Erythroblast (primary cell): ENCODE measurements at places on chromosomes 6 and 20.

GRCh38 chr20:53750827-53751619 is 157.4 kb upstream of the ZNF217 start:
- DNase-seq = peak; percentile 71

GRCh38 chr6:155420492-155420891 is 35.1 kb downstream of the NOX3 start:
- DNase-seq = no peak

GRCh38 chr6:38822963-38823362 is 107.9 kb downstream of the DNAH8 start:
- DNase-seq = no peak

- DNase-seq = peak; percentile 10
These were observed 14.3 kb downstream of the PHF3 start for GRCh38 chr6:63649847-63650265.

DNA sequence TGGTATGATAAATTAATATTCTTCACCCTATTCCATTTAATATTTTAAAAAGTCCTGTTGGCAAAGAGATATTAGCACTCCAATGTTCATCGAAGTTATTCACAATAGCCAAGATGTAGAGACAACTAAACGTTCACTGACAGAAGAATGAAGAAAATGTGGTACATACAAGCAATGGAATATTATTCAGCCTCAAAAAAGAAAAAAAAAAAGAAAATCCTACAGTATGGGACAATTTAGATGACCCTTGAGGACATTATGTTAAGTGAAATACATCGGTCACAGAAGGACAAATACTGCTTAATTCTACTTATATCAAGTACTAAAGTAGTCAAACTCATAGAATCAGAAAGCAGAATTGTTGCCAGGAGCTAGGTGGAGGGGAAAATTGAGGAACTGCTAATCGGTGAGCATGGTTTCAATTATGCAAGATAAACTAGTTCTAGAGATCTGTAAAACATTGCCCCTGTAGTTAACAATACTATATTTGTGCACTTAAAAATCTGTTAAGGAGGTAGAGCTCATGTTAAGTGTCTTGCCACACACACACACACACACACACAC is 4.7 kb downstream of the GCLC start:
- DNase-seq = peak; percentile 51

DNA sequence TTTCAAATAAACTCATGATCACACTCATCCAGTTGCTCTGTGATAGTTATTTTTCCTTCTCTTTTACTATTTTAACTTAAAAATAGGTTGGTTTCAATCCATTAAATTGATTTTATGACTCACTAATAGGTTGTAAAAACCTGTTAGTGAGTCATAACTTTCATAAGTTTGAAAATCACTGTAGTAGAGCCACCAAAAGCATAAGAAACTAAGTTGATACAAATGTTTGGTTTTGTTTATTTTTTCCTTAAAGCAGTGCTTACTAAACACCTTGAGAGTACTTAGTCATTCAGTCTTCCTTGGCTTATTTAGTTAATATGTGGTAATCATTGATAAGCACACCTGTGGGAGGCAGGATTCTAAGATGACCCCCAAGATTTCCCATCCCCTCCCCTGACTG is 312.1 kb upstream of the MAN1A1 start:
- DNase-seq = no peak

DNA sequence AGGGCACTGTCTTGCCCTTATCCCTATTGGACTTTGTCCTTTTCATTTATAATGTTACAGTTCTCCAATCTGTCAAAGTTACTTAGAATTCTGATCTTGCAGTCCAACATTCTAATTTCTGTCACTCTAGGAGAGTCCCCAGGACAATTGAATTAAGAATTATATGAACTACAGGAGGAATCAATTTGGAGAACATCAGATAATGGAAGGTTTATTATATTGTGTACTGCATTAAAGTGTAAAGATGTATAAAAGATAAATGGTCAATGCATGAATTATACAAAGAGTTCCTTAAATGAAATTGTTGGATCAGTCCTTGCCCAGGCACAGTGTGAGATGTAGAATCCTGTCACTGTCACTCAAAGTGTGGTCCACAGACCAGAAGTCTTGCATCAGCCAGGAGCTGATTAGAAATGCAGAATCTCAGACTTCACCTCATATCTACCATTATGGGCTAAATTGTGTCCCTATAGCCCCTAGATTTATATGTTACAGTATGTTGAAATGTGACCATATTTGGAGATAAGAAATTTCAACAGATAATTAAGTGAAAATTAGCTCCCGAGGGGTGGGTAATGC is 145.5 kb downstream of the BTBD3 start:
- no peak for DNase-seq

DNA sequence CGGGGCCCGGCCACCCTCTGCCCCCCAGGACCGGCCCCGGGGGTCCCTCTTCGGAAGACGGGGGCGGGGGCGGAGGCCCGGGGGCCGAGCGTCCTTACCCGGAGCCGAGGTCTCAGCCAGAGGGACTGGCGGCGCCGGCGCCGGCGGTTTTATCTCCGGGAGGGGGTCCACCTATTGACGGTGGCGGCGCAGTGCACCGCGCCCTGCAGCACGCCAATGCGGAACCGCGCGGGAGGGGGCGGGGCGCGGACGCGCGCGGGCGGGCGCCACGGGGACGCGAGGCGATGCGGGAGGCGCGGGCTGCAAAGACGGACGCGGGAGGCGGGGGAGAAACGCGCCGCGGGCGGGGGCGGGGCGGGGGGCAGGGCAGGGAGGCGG is at the start of gene EEF1A2:
TSS of gene EEF1A2 (minus strand) at position 124 of the 378 bp plus-strand sequence. CDS start 1,320 bp downstream, outside the sequence.
- DNase-seq = peak; percentile 52

GRCh38 chr6:43368259-43369160 is 937 bp downstream of the ZNF318 start:
- DNase-seq = peak; percentile 58

- no peak for DNase-seq
These were observed 53.0 kb downstream of the SRC start for GRCh38 chr20:37398750-37399621.

- DNase-seq = no peak
These were observed 44.9 kb downstream of the SNAI1 start for GRCh38 chr20:50027611-50028105.

DNA sequence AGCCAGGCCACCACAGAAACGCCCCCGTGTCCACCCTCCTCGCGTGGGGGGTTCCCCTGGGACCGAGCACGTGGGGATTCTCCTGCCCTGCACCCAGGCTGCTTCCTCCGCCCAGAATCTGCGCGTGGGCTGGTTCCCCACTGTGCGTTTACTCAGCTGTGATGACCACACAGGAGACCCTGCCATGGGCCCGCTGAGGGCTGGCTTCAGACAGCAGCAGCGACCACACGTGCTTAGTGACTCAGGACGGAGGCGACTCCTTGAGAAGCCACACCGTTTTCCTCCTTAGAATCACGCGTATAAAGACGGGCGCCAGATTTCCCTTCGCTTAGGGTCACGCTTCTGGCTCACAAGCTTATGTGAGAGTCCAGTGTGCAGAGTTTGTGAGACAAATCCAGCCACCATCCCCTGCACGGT is 63.9 kb upstream of the PDE10A start:
- DNase-seq = no peak
